ENCODE measurements at places on chromosomes 4 and X.

- no peak for DNase-seq
Observed at GRCh38 chr4:138918169-138918869, 97.3 kb upstream of the NOCT start.

DNA sequence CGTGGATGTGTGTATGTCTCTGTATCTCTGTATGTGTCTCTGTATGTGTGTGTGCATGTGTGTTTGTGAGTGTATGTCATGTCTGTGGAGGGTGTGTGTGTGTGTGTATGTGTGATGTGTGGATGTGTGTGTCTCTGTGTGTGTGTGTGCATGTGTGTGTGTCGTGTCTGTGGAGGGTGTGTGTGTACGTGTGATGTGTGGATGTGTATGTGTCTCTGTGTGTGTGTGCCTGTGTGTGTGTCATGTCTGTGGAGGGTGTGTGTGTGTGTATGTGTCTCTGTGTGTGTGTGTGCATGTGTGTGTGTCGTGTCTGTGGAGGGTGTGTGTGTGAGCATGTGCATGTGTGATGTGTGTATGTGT is 51.6 kb upstream of the ADRA2C start:
- no peak for DNase-seq

DNA sequence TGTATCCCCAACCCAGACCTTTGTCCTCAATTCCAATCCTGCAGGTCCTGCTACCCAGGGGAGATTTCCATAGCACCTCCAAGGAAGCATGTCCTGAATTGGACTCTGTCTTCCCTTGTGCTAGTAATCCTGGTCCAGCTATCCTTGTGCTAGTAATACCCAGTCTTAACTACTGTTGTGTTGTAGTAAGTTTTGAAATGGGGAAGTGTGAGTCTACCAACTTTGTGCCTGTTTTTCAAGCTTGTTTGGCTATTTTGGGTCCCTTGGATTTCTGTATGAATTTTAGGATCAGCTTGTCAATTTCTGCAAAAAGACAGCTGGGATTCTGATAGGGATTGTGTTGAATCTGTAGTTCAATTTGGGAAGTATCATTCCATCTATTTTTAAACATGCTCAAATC is 51.4 kb downstream of the CD99L2 start:
- peak; percentile 20 for DNase-seq

DNA sequence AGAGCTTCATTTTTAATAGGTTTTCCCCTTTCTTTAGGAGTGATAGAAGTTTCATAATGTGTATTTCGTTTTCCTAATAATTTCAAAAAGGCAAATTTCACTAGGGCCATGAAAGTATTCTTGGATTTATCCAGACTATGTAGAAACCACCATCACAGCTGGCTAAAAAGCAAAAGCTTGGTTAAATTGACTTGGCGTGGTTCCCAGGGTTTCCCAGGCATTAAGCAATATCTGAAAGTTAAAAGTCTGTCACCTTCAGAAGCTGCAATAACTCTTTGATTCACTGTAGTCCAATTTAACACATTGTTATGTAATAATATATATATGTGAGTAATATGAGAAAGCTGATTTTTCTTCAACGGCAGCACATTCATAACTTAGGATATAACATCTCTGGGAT is 38.3 kb downstream of the NDNF start:
- peak; percentile 12 for DNase-seq

GRCh38 chr4:169098532-169098931 is 88.5 kb upstream of the CBR4 start:
- DNase-seq = peak; percentile 73

GRCh38 chr4:8738471-8738931 is 133.1 kb downstream of the HMX1 start:
- no peak for DNase-seq

DNA sequence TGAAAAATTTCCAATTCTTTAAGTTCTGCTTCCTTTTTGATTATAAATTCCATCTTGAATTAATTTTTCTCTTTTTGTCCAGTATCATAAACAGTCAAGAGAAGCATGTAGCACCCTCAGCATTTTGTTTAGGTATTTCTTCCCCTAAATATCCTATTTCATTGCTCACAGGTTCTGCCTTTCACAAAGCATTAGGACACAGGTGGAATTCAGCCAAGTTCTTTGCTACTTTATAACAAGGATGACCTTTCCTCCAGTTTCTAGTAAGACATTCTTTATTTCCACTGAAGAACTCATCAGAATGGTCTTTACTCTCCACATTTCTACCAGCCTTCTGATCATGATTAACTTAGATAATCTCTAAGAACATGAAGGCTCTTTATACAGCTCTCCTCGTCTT is 7.4 kb downstream of the SLC9B1 start:
- DNase-seq = no peak
